ENCODE measurements at places on chromosomes 5 and 9.

GRCh38 chr9:78280982-78281668 is 15.8 kb upstream of the PSAT1 start:
- no peak for DNase-seq

DNA sequence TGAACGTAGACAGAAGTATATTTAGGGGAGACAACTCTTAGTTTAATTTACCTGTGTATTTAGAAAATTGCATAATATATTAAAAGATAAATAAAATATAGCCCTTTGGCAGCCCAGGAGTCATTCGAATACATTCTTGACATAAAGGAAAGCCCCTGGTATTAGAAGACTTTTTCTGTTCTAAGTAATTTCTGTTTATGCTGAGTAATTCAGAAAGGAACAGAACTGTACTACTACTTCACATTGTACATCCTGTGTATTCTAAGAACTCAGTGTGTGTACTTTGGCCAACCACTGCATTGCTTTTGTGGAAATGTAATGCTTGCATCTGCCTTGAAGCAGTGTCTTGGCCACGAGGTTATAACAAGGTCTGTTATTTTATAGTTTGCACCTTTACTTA is 136.4 kb downstream of the KDM4C start:
- DNase-seq: no peak

DNA sequence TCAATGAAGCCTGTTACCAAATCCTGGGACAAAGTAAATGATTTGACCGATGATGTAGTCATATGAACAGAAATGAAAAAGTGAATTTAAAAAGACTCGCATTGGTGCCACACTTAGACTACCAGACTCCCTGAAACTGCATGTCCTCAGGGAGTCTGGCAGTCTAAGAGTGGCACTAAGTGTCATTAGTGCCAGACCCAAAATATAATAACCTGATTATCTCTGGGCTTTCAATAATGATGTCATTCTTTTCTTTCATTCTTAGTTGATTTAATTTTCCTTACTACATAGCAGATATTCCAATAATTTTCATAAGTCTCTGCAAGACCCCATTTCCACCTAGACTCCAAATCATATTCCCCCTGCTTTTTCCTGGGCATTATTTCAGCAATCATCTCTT is 59.0 kb downstream of the OR2K2 start:
- no peak for DNase-seq

- no peak for DNase-seq
These were observed 30.4 kb downstream of the MVB12B start for GRCh38 chr9:126357074-126357473.

DNA sequence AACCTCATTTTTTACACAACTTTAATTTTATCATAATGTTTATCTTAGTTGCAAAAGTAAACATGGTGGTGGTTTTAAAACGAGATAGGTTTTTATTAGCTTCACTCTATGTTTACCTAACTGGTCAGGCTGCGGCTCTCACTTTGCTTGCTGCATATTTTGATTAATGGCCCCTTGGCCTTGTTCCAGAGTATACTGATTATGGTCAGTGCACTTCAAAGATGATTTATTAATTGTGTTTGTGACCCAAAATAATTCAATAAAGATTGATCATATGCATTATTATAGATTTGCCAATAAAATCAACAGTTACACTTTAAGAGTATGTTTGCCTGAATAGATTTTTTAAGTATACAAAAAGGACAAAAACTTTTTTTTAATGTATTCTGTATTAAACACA is 188.0 kb downstream of the XRCC4 start:
- no peak for DNase-seq

- peak; percentile 35 for DNase-seq
These were observed 735 bp upstream of the RPL26L1 start for GRCh38 chr5:172958331-172959046.

DNA sequence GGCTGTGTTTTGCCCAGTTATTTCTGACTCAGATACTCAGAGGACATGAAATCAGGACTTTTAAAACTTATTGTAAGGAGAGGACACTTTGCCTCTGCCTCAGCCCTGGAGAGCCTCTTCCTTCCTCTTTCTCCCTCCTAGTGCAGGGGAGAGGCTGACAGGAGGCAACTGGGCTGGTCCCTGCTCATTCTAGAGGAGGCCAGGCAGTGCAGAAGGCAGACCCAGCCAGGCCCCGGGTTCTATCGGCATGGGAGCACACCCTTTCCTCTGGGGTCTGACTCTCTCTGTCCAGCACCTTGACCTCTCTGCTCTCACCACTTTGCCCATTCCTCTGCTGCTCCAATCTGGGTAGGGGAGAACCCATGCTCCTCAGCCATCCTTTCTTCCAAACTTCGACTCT is 16.0 kb upstream of the SMIM32 start:
- no peak for DNase-seq

DNA sequence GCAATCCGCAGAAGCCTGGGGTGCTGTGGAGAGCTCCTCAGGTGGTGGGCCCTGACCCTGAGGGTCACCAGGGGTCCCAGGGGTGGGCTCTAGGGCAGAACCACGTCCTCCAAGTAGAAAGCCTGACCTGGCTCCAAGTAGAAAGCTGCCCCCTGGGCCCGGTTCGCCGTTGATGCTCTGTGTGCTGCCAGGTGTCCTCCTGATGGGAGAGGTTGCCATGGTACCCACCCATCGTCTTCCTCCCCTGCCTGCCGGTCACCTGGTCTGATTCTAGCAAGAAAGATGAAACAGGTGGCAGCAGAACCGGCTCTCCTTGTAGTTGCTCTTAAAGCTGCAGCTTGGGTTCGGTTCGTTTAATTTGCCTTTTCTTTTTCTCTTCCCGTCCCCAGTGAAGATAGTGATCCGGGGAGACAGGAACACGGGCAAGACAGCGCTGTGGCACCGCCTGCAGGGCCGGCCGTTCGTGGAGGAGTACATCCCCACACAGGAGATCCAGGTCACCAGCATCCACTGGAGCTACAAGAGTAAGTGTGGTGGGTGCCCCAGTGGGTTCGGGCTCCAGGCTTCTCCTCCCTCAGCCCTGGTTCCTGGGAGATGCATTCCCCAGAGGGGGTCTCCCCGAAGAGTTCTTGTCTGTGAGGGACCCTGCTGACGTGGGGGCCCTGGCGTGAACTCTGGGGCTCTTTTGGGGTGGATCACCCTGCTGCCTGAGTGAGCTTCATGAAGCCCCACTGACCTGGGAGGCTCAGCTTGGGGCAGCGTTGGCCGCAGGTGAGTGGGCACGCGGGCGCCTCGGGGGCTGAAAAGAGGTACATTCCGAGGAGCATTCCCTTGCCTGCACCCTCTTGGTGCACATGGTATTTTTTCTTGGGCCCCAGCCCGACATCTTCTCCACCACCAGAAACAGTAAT is 15.6 kb downstream of the RABL6 start:
- no peak for DNase-seq

- DNase-seq: no peak
These were observed 47.7 kb downstream of the CNTRL start for GRCh38 chr9:121122246-121123032.

GRCh38 chr5:151680944-151681427 is 5.7 kb downstream of the SPARC start:
- no peak for DNase-seq

DNA sequence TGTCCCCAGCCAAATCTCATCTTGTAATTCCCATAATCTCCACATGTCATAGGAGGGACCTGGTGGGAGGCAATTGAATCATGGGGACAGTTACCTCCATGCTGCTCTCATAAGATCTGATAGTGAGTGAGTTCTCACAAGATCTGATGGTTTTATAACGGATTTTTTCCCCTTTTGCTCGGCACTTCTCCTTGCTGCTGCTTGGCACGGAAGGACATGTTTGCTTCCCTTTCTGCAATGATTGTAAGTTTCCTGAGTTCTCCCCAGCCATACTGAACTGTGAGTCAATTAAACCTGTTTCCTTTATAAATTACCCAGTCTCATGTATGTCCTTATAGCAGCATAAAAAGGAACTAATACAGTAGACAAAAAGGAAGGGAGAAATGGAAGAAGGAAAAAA is 76.7 kb upstream of the CCNG1 start:
- DNase-seq: no peak

GRCh38 chr9:98708933-98709911 is at the start of gene GABBR2:
Gene GABBR2 (minus strand): TSS chr9:98708935. CDS start chr9:98708737, 198 bp downstream.
- no peak for DNase-seq

DNA sequence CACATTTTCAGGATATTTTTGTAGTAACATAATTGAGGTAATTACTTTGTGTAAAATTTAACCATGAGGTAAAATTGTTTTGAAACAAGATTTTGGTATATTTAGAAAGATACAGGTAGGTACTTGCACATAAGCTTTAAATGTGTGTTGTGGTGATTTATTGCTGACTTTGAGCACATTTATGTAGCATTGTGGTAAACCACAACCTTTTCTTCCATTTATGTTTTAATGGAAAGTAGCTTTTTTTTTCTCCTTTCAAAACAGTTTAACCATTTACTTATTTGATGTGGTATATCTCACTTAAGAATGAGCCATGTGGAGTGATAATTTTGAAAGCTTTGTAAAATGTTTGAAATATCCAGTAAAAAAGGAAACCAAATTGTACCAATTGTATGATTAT is 35.6 kb downstream of the FCHO2 start:
- DNase-seq: no peak

DNA sequence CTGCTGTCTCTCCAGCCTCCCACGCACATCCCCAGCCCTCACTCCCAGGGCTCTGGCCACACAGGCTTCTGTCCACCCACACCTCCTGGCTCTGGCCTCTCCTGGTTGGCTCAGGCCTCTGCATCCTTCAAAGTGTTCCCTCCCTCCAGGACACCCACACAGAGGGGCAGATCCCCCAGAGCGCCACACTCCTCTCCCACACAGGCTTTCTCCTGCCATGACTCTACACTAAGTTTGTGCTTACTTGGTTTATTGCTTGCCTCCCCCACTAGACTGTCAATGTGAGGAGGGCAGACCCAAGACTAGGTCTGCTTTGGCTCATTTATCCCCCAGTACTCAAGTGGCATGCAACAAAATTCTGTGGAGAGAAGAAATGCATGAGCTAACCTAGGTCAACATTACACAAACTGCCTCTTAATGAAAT is 67.0 kb upstream of the SPOCK1 start:
- no peak for DNase-seq

- no peak for DNase-seq
These were observed 496.5 kb upstream of the TNC start for GRCh38 chr9:115614326-115614999.

GRCh38 chr5:136638084-136638483 is 272.7 kb upstream of the TRPC7 start:
- no peak for DNase-seq

DNA sequence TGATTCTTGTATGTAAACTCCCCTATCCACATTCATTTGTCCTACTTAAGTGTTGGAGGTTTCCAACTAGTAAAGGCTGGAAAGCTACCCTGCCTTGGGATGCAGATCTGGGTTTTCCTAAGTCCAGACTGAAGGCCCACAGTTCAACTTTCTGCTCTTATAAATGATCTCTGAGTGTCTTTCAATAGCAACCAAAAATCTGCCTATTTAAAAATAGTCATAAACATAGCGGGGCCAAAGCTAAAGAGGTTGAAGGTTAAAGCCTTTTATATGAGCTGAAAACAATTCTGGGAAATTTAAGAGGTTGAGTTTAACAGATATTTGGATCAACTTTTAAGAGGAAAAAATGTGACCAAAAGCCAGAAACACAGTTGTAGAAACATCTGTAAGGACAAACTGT is 87.2 kb downstream of the NTRK2 start:
- no peak for DNase-seq

- DNase-seq: no peak
These were observed 5.4 kb downstream of the SRFBP1 start for GRCh38 chr5:121967187-121967586.

DNA sequence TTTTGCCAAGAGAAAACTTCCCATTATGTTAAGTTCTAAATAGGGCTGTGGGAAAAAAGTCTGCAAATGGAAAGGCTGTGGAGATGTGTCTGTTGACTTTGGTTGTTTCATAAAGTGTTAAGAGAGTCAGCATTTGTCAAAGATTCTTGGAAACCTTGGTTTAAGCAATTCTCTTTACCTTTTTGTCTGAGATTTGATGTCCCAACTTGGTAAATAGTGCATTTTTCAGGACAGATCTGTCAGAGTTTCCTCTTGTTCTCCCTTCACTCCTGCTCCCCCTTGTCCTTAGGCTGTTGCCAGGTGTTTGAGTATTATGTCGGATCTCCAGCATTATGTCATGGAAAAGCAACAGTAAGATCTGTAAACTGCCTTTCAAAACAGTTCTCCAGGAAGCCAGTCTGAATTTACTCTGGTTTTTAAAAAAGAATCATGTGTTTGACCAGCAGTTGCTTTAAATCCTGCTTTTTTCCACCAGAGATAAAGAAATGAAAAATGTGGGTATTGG is 79.1 kb upstream of the ADAMTSL1 start:
- no peak for DNase-seq

DNA sequence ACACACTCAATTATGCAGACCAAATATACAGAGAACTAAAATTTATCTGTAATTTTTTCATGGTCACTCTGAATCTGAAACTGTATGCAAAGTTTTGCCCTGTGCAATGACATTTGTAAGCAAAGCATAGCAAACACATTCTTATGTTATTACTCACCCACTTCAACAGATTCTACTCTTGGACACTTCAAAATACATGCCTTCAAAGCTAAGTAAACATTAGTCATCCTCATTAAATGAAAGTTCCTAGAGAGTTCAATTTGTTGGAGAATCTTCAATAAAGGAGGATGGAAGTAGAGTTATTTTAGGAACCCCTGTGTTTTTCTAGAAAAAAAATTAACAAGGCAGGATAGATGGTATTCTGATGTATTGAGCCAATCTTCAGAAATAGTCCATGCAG is 639.7 kb upstream of the C9orf72 start:
- no peak for DNase-seq

GRCh38 chr5:83400701-83401100 is 70.8 kb upstream of the VCAN start:
- DNase-seq: no peak

GRCh38 chr9:125694478-125694877 is 12.5 kb downstream of the MAPKAP1 start:
- DNase-seq: no peak

GRCh38 chr9:133127340-133127981 is 6.4 kb upstream of the RALGDS start:
- DNase-seq: no peak

- DNase-seq: no peak
These were observed 36.1 kb downstream of the MRPL36 start for GRCh38 chr5:1763548-1763911.

DNA sequence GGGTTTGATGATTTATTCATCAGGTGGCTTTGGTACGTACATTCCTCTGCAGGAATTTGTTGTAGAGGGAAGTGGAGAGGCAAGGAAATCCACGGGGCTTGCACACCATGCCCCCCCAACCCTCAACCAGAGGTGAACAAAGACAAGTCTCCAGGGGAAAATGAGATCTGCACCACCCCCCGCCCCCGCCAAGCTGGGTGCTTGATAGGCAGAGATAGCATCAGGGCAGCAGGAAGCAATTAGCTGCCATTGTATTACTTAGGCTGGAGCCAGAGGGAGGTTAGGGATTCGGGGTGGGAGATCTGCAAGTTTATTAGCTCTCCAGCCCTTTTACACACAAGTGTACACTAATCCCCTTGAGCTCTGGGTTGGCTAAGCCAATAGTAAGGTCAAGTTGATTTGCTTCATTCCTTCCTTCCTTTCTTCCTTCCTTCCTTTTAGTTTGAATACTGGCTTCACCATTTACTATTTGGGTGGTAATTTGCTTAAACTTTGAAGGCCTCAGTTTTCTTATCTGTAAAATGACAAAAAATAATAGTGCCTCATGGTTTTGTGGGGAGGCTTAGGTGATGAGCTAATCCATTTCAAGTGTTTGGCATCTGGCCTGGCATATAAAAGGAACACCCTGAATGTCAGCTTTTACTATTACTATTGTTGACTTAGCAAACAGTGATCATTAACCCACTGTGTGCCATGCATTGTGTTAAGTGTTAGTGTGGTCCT is 34.1 kb downstream of the SPRY4 start:
- no peak for DNase-seq
